Aorta (tissue), 5 donors: ENCODE measurements at places on chromosomes 1 and 21. TPM values are rescaled to one million over a fixed set of nuclear protein-coding genes. Genes with fewer than 3 reads are reported as not detected.

CRNN gene
- total RNA-seq = not detected

HAO2 gene
- not detected for total RNA-seq

BNIPL gene
- total RNA-seq = 0.54 TPM

PIAS3 gene
- total RNA-seq = 44.5 TPM

SMPDL3B gene
- 0.49 TPM for total RNA-seq

STUM gene
- 3.0 TPM for total RNA-seq

CFAP74 gene
- total RNA-seq = 0.36 TPM

AKT3 gene
- total RNA-seq = 165 TPM

DDI2 gene
- 24.7 TPM for total RNA-seq

- DNase-seq = no peak
These were observed 52.4 kb downstream of the HNRNPR start for GRCh38 chr1:23291706-23292105.

DNA sequence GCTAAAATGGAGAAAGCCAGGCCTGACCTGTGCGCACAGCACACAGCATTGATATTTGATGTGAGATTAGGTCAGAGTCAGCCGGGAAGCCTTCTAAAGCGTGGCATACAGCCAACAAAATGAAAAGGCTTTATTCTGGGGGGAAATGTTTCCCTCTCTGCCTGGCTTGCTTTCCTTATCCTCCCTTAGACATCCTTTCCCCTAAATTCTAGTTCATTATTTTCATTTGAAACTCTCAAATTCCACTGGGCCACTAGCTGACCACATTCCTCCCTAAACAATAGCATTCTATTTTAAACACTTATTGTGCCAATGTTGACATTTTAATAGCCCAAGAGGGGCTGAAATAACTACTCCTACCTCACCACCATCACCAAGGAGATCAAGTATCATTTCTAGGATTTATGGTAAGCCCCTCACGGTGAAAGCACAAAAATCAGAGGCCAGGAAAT lies 49.4 kb downstream of the LEPR start:
- DNase-seq = no peak

DNA sequence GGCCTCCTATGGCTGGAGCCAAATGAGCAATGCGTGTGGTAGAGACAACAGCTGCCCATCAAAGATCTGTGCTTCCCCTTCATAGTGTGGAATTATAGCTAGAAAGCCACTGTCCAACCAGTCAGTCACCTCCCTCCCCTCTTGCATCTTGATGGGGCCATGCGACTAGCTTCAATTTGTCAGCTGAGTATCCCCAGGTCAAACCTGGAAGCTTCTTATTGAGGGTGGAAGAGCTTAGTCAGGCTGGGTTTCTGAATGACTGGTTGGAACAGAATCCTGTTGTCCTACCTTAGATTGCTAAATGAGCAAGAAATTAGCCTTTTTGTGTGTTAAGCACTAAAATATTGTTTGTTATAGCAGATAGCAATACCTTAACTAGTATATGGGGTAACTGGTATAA lies 625.4 kb downstream of the PTPRC start:
- DNase-seq = no peak

DNA sequence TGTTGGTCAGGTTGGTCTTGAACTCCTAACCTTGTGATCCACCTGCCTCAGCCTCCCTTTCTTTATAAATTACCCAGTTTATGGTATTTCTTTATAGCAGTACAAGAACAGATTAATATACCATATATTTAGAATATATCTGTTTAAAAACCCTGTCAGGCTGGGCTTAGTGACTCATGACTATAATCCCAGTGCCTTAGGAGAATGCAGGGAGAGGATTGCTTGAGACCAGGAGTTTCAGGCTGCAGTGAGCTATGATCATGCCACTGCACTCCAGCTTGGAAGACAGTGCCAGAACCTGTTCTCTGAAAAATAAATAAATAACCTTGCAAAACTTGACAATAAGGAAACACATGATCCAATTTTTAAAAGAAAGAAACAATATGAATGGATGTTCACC lies 43.9 kb downstream of the ZNF684 start:
- no peak for DNase-seq

DNA sequence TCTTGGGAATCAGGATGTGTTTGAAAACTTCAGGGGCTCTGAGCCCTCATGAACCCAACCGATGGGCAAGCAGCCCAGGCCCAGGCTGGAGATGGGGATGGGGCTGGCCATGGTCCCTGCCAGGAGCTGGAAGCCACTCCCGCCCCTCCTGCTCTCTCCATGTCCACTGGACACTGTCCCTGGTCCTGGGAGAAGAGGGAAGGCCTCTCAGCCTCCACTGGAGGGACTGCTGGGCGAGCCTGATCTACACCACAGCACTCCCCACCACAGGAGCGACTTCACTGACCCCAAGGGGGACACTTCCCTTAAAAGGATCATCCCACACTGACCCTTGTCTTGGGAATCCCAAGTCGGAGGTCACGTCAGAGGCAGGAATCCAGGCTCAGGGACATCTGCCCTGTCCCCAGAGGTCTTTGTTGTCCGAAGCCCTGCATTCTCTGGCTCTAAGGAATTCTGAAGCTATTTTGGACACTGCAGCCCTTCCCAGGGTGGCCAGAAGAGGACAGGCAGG lies 16.9 kb upstream of the COL18A1 start:
- DNase-seq = peak; percentile 71

DNA sequence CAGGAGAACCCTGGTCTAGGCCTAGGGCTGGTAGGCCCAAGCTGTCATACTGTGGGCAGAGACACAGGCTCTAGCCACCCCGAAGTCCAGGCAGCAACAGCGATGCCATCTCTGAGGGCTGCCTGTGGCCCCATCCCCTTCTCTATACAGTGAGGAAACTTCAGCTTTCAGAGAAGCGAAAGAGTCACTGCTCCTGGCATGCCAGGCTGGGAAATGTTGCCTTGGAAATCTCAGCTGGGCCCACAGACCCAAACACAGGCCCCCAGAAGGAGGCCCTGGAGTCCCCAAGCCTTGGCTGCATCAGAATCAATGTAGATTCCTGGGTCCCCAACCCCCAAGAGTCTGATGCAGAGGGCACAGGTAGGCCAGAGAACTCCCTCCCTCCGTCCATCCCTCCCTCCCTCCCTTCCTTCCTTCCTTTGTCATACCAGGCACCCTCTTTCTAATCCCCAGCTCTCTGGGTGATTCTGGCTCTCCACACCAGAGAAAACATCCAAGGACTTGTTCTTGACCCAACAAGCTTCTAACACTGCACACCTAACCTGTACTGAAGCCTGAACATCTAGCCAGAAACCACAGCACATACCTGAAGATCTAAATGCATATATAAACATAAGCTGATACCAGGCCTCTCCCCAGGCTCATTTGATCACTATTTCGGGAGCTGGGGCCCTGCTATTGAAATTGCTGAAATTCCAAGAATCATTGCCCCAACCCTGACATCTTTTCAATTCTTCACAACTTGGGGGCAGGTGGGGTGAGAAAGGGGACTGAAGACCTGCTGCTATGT lies 143.2 kb upstream of the EDN2 start:
- no peak for DNase-seq

DNA sequence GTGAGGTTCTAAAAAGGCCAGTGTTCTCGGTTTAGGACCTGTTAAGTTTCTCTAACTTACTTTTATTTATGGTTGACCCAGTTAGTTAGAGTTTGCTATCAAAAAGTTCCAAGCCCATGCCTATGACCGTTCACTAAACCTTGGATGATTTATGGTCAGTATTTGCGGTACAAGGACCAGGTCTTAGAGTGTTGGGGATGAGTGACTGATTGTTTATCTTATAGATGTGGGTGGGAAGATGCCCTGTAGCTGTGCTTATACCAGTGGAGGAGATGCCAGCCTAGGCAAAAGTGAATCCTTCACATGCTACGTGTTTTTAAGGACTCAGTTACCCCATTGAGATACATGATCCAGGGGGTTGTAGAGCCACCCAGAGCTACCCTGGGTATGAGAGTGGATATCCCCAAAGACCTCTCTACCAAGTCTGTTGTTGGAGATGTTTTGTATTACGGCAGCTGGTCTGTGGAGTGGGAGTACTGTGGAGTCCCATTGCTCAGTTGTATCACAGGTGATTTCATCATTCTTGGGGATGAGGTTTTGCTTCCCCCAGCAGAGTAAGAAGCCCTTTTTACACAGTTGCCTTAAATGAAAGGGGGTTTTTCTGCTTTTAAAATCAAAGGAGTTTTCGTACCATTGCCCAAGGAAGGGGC lies 2.1 kb downstream of the SLC22A15 start:
- DNase-seq = no peak

DNA sequence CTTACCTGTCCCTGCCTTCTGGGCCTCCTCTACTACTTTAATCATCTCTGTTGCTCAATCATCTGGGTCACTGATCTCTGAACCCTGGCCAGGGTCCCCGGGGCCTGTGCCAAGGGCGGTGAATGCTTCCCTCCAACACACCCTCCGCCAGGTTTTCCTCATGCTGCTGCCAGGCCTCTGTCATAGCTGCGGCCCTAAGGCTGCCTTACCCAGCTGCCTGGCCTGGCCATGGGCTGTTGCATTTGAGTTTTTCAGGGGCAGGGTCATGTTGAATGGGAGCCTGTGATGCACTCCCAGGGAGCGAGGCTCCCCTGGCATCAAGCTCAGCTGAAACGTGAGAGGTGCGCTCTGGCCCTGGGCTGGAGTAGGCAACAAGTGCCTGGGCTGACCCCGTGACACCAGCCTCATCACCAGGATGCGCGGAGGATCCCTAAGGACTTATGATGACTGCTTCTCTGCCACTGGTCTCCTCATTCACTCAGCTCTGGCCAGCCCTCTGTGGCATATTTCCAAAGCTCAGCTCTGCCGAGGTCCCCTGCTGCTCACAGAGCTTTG lies 7.6 kb downstream of the EDN2 start:
- DNase-seq = peak; percentile 74

DNA sequence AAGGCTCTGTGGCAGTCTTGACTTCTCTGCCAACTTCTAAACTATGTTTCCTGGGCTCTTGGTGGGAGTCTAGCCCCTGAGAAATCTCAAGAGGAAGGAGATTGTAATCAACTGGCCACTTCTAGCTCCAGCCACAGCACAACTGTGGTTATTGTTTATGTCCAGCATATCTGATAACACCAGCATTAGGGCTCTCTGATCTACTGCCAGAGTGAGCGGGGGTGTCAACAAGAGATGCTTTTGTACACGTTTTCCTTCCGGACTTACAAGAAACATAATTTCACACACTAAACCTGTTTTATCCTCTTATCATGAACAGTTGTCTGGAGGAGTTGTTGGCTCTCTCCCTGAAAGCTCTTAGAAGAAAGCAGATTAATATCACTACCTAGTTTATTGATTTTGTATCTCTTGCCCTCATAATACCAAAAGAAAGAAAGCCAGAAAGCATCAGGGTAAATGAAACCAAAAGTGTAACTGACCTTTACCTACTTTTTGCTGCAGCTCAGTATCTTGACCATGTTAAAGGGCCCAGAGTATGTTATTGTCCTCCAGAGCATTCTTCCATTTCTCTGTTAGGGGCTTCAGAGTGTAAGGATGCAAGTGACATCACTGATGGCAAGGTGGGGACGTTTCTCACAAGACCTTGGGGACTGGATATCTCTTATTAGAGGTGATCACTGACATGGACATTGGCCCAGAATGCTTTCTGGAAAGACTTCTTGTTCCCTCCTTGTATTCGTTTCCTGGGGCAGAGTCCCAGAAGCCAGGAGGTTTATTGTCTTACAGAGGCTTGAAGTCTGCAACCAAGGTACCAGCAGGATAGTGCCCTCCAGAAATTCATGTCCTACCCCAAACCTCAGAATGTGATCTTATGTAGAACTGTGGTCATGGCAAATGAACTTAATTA lies 9.6 kb upstream of the SH2D1B start:
- no peak for DNase-seq

GRCh38 chr1:67642629-67643028 lies 42.4 kb upstream of the GADD45A start:
- DNase-seq = no peak

DNA sequence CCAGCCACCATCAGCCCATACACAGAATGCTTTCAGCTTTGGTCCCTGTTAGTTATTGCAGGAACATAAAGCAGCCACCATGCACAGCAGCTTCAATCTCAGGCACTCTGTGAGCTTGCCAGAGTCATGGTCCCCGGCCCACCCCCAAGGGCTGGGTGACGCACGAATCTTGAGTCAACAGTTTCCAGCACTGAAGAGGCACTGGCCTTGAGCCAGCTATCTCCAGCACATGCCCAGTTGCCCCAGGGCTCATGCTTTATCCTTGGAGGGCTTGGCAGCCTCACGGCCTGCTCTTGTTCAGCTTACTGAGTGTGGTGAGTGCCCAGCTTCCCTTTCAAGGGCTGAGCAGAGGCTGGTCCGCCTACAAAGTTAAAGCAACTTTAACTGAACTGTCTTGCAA lies 200.7 kb upstream of the RAB4A start:
- DNase-seq = peak; percentile 95

DNA sequence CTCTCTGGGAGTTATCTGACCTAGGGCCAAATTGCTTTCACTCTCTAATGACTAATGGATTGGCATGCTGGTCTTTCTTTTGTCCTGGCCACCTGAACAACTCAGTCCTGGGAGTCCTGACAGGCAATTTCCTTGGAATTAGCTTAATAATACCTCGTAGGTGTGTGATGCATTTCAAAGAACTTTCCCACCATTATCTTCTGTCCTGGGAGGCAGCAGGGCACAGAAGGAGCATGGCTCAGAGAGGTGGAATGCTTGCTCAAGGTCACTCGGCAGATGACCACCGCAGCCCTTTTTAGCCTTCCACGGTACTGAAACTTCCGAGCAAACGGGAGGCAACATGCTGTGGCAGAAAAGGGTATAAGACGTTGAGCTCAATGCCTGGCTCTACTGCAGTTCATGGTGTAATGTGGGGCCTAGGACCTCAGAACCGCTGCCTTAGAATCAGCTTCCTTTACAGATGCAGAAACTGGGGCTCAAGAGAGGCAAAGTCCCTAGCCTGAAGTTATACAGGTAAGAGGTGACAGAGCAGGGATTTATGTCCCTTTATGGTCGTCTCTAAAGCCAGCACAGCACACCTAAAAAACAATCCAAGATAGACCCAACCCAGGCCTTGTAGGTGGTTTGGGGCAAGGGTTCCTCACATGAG lies 3.2 kb downstream of the ID3 start:
- DNase-seq = no peak

GRCh38 chr21:29436143-29436542 lies 137.4 kb downstream of the BACH1 start:
- DNase-seq = no peak

DNA sequence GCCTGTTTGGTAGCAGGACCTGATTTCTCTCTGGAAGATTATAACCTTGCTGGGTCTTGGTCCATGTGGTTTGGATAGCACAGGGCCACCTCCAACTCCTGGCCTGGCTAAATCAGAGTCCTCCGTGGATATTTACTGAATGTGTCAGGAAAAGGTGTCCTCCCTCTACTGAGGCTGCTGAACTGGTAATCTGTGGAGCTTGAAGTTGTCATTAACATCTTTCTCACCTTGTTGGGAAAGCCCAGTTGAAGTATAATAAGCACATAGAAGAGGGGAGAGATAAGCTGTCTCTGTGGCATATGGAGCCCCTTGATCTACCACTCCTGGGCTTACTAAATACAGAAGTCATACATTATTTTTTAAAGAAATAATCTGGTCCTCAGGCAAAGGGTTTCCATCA lies 294.3 kb upstream of the B3GALT2 start:
- no peak for DNase-seq

GRCh38 chr1:203096566-203096965 lies 10.8 kb upstream of the MYOG start:
- no peak for DNase-seq

GRCh38 chr1:162327144-162327787 lies 49.4 kb downstream of the SPATA46 start:
- no peak for DNase-seq
